Endodermal cell (in vitro differentiated cells): ENCODE measurements at places on chromosomes 6 and 20.

DNA sequence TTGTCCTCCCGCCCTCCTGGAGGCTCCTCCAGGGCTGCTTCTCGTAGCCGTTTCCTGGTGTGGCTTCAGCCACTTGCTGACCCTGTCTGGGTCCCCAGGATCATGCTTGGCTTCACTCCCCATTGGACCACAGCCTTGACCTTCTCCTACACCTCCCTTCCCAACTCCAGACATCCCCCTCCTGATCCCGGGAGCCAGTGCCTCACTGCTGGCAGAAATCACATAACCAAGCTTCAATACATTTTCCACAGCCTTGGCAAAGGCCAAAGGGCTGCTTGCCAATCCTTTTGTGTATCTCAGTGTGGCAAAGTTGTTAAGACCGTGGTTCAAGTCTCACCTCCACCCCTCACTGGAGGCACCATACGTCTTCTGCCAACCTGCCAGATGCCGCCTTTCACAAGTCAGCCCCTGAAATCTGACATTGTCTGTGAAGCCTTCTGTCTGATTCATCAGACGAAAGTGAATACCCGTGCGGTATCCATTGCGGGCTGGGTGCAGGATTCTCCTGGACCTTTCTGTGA is 60.1 kb downstream of the PHACTR3 start:
- H3K36me3 ChIP-seq, result no peaks in the 10 kb centered on the region
- DNase-seq, result no peak
- H3K27ac ChIP-seq, result no peak overlapping the region
- H3K4me1 ChIP-seq, result no peaks in the 10 kb centered on the region

DNA sequence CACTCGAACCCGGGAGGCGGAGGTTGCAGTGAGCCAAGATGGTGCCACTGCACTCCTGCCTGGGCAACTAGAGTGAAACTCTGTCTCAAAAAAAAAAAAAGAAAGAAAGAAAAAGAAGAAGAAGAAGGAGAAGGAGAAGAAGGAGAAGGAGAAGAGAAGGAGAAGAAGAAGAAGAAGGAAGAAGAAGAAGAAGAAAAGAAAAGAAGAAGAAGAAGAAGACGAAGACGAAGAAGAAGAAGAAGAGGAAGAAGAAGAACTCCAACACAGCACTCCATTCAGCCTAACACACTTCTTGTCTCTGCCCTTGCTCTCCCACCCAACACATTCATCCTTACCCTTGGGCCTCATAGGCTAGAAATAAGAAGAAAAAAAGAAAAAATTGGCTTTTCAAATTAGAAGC is 6.9 kb downstream of the ZFP57 start:
- H3K36me3 ChIP-seq, result no peaks in the 10 kb centered on the region
- H3K4me1 ChIP-seq, result no peaks in the 10 kb centered on the region
- no peak overlapping the region for H3K27ac ChIP-seq
- H3K4me3 ChIP-seq, result no peak overlapping the region
- DNase-seq, result no peak
- no peaks in the 10 kb centered on the region for H3K27me3 ChIP-seq

GRCh38 chr6:25537349-25538018 is 114.5 kb upstream of the SCGN start:
- DNase-seq, result no peak
- no peak overlapping the region for H3K27ac ChIP-seq
- no peak overlapping the region for H3K4me3 ChIP-seq
- no peaks in the 10 kb centered on the region for H3K4me1 ChIP-seq
- peaks cover 21% of the 10 kb centered on the region for H3K36me3 ChIP-seq

- no peak overlapping the region for H3K27ac ChIP-seq
- H3K4me1 ChIP-seq, result no peaks in the 10 kb centered on the region
- no peak for DNase-seq
- no peaks in the 10 kb centered on the region for H3K36me3 ChIP-seq
- H3K27me3 ChIP-seq, result no peaks in the 10 kb centered on the region
These were observed 696.9 kb upstream of the EYS start for GRCh38 chr6:66403966-66404365.

- H3K36me3 ChIP-seq, result no peaks in the 10 kb centered on the region
- H3K27ac ChIP-seq, result no peak overlapping the region
These were observed 73.9 kb downstream of the PKIB start for GRCh38 chr6:122683989-122684651.

DNA sequence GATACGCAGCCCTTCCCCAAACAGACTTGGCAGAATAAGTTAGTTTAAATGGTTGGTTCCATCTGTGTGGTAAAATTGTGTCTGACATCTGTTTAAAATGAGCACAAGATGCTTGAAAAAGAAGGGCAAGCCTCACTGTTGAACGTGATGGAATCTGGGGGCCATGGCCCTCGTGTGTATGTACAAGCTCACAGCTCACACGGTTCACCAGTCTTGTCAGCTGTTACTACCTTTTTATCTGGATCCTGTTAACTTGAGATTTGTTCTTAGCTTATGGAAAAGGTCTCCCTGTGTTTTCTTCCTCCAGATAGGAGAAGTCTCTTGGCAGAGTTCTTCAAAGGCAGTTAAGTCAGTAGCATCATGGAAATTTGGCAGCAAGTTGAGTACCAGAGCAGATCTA is 270.6 kb downstream of the KHDC1L start:
- no peak for DNase-seq
- H3K27me3 ChIP-seq, result no peaks in the 10 kb centered on the region
- no peaks in the 10 kb centered on the region for H3K36me3 ChIP-seq
- H3K4me1 ChIP-seq, result peaks cover 2% of the 10 kb centered on the region
- no peak overlapping the region for H3K4me3 ChIP-seq

GRCh38 chr6:1436334-1437306 is 47.2 kb downstream of the FOXF2 start:
- H3K27me3 ChIP-seq, result no peaks in the 10 kb centered on the region

DNA sequence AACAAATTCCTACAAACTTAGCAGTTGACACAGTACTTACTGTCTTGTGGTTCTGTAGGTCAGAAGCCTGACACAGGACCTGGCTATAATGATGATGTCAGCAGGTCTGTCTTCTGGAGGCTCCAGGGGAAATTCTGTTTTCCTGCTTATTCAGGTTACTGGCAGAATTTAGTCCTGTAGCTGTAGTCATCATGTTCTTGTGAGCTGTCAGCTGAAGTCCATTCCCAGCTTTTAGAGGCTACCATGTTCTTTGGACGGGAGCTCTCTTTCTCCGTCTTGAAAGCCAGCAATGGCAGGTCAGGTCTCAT is 99.2 kb downstream of the HIVEP1 start:
- no peak overlapping the region for H3K27ac ChIP-seq
- peaks cover 27% of the 10 kb centered on the region for H3K36me3 ChIP-seq
- no peaks in the 10 kb centered on the region for H3K27me3 ChIP-seq
- no peak for DNase-seq

DNA sequence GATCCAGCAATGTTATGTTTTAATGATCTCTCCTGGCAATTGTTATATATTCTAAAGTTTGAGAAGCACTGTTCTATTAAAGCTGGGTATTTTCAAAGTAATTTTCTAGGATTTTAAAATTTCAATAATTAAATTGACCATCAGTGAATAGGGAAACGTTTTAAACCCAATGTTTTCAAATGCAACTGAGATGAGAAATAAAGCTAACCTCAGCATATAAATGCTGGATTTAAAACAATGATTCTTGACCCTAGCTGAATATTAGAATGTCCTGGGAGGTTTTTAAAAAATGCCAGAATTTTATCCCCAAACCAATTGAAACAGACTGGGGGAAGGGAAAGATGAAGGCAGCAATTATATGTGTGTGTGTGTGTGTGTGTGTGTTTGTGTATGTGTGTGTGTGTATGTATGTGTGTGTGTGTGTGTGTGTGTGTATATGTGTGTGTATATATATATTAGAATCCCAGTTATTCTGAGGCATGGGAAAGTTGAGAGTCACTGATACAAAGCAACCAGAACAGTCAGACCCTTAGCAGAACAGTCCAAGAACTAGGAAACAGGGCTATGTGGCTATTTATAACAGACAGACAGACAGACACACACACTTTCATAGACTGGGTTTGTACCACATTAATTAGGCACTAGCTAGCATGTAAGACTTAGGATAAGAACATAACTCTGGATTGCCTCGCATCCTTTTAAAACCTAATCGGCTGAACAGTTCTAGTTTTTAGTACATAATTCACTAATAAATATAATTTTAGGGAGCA is 107.8 kb downstream of the MAN1A1 start:
- H3K36me3 ChIP-seq, result peaks cover 40% of the 10 kb centered on the region
- no peak for DNase-seq
- H3K27me3 ChIP-seq, result no peaks in the 10 kb centered on the region
- no peak overlapping the region for H3K27ac ChIP-seq
- peaks cover 3% of the 10 kb centered on the region for H3K4me1 ChIP-seq

GRCh38 chr6:79301290-79301689 is 66.8 kb upstream of the HMGN3 start:
- DNase-seq, result no peak
- no peaks in the 10 kb centered on the region for H3K27me3 ChIP-seq
- no peaks in the 10 kb centered on the region for H3K36me3 ChIP-seq
- H3K4me1 ChIP-seq, result peaks cover 7% of the 10 kb centered on the region
- peak overlapping the region; percentile 37 for H3K4me3 ChIP-seq

DNA sequence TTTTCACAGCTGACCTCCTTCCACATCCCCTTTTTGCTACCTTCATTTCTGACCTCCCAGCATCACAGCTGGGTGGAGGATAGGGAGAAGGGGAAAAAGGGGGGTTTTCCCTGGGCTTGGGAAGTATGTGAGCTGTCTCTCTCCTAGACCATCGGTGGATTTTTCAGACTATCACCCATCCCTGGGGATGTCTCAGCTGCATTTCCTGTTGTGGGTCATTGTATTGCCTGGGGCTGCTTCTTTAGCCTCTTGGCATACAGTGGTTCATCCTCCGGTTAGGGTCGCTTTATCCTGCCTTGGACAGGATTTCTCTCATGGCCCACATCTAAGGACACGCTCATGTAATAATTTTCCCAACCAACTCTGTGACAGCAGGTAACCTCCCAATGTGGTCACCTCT is 142.5 kb upstream of the ARG1 start:
- no peaks in the 10 kb centered on the region for H3K4me1 ChIP-seq
- DNase-seq, result no peak
- no peaks in the 10 kb centered on the region for H3K36me3 ChIP-seq
- H3K27ac ChIP-seq, result no peak overlapping the region

DNA sequence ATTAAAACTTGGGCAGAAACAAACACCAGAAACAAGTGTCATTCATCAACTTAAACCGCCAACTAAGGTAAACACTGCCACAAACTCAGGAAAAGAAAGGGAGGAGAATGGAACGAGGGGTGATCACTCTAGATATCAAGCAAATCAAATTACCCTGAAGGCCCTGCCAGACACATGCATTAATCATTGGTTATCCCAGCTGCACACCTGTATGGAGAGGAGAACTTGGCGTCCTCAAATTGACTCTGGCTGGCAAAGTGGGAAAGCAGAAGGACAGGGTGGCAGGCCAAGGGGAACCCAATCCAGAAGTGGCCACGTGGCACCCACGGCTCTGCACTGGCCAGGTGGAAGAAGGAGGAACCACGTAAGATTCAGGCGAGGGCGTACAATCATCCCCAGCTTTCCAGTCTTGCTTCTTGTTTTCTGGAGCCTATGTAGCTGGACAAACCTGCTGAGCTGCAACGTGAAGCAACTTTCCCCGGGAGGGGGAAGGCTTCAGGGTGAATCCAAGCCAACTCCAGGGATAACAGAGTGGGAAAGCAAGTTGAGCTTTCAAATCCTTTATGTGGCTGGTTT is 156.2 kb upstream of the JARID2 start:
- no peak overlapping the region for H3K27ac ChIP-seq
- H3K36me3 ChIP-seq, result no peaks in the 10 kb centered on the region
- H3K27me3 ChIP-seq, result no peaks in the 10 kb centered on the region

DNA sequence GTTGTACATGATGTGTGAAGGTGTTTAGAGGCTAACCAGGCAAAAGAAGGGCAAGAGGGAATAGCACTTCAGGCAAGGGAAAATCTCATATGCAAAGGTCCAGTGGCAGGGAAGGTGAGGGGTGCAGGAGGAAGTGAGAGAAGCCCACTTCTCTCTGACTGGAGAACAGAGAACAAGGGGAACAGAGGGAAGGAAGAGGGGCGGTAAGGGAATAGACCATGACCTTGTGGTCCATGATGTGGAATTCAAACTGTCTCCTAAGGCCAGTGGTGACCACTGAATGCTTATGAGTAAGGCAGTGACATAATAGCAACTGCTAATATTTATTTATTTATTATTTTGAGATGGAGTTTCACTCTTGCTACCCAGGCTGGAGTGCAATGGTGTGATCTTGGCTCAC is 20.6 kb upstream of the SLC9A8 start:
- no peaks in the 10 kb centered on the region for H3K27me3 ChIP-seq
- no peak overlapping the region for H3K4me3 ChIP-seq
- DNase-seq, result no peak
- H3K27ac ChIP-seq, result no peak overlapping the region
- no peaks in the 10 kb centered on the region for H3K36me3 ChIP-seq

- DNase-seq, result no peak
- H3K36me3 ChIP-seq, result no peaks in the 10 kb centered on the region
- H3K4me3 ChIP-seq, result no peak overlapping the region
- H3K4me1 ChIP-seq, result no peaks in the 10 kb centered on the region
- no peak overlapping the region for H3K27ac ChIP-seq
These were observed 113.7 kb upstream of the LOC128125822 start for GRCh38 chr6:63458480-63459115.

GRCh38 chr6:56851074-56851473 is 103.8 kb upstream of the BEND6 start:
- peak overlapping the region; percentile 76 for H3K4me3 ChIP-seq
- H3K27ac ChIP-seq, result no peak overlapping the region
- no peaks in the 10 kb centered on the region for H3K27me3 ChIP-seq
- peak; percentile 81 for DNase-seq

- peaks cover 3% of the 10 kb centered on the region for H3K4me1 ChIP-seq
- peaks cover 18% of the 10 kb centered on the region for H3K36me3 ChIP-seq
These were observed 41.8 kb downstream of the BMP7 start for GRCh38 chr20:57224641-57225138.

DNA sequence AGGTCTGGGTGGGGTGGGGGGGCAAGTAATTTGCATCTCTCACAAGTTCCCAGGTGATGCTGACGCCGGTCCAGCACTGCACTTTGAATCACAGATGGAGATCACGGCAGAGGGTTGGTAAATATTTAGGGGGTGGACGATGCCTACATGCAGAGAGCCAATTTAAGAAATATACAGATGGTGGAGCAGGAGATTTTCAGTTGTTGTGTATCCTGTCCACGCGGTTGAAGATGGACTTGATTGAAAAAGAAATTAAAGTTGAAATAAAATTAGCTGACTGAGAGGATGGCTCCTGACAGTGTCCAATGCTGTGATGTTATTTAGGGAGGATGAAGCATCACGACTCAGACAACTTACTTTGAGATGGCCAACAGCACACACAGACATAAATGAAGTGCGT is 74.6 kb downstream of the PHACTR3 start:
- H3K4me3 ChIP-seq, result no peak overlapping the region
- no peaks in the 10 kb centered on the region for H3K4me1 ChIP-seq
- no peak overlapping the region for H3K27ac ChIP-seq
- H3K27me3 ChIP-seq, result no peaks in the 10 kb centered on the region

GRCh38 chr6:130834482-130835251 is 7.5 kb downstream of the SMLR1 start:
- peaks cover 14% of the 10 kb centered on the region for H3K36me3 ChIP-seq
- no peak overlapping the region for H3K27ac ChIP-seq

DNA sequence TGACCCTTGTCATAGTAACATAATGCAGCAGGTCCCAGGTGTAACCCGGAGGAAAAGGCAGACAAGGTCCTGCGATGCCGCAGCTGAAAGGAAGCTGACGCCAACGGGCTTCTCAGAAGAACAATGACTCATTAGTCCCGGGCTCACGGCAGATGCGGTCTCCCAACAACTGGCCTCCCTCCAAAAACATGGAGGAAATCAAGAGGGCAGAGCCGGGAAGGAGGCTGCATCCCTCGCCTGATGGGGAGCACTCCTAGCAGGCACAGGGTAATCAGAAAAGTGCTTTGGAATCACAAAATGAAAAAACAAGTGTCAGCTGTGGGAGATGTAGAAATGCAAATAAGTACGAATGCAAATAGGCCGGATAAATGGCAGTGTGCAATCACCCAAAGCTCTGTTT is 165.2 kb upstream of the AGPAT4 start:
- no peak overlapping the region for H3K27ac ChIP-seq
- H3K4me1 ChIP-seq, result no peaks in the 10 kb centered on the region
- H3K36me3 ChIP-seq, result no peaks in the 10 kb centered on the region
- H3K27me3 ChIP-seq, result no peaks in the 10 kb centered on the region
- no peak for DNase-seq
